ENCODE measurements at places on chromosomes 7 and 10. TPM values are rescaled to one million over a fixed set of nuclear protein-coding genes. Genes with fewer than 3 reads are reported as not detected.

GRCh38 chr10:132270721-132271457 lies 36.9 kb downstream of the STK32C start:
- no peak for DNase-seq

- no peak for DNase-seq
These were observed 1.5 kb downstream of the BZW2 start for GRCh38 chr7:16647435-16647960.

DNA sequence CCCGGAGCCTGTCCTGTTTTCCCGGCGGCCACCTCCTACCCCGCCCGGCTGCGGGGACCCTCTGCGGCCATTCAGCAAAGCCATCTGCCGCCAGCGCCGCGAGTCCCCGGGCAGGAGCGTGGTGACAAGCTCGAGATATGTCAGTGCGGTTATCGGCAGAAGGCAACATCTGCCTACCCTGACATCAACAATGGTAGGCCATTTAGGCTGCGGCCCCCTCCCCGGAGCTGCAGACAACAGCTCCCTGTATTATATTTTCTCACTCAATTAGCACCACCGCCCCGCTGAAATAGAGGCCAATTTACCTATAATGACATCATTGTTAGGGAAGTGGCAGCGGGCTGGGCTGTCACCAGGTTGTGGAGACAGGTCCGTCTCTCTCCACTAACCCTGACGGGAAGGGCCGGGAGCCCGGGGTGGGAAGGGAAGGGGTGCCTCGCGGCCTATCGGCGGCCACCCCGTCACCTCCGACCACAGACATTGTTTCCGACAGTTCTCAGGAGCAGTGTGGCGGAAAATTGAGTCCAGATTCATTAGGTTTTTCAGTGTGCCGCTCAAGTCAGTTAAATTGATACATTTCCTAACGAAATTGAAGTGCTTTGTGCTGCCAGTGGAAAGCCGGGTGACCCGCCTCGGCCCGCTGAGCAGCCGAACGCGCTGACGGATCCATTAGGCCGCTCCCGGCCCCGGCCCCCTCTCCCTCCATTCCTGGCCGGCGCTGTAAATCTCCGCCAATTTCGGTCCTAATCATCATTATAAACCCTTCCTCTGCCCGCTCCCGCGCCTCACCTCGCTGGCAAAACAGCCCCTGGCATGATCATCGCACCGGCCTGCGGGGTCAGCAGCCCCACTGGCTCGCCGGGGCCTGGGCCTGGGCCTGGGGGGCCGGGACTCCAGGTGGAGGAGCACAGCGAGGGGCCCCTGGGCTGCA lies 43.0 kb downstream of the UNCX start:
- no peak for DNase-seq

DNA sequence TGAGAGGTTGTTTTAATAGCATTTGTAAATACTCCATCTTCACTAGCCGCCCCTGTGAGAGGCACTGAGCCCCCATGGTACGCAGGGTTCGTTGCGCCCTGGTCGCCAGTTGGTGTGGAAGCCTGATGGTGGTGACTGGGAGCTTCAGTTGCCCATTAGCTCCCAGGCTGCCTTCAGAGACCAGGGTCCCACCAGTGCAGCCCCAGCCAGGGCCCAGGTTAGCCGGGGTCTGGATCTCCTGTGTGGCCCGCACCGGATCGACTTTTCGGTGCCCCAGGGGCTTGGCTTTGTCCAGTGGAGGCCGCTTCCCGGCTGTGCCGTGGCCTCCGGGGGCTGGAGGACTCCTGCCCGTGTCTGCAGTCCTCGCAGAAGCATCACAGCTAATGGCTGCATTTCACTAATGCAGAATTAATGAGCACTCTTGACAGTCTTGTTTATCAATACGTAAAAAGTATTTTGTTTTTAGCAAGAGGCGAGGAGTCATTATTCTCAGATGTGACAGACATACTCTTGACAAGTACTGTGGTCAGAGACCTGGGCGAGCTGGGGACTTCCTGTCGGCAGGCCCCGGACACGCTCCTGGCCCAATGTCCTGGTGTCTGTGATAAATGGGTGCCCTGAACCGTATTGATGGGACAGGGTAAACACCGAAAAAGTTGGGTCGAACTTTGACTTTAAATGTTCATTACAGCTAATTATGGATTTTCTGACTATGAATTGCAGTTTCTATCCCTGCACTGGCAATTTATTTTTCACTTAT lies 99.8 kb downstream of the NKX6-2 start:
- no peak for DNase-seq

- DNase-seq = no peak
These were observed 51.5 kb upstream of the PIP4K2A start for GRCh38 chr10:22765660-22766547.

GRCh38 chr7:115410434-115410820 lies 488.5 kb downstream of the MDFIC start:
- DNase-seq = no peak

DNA sequence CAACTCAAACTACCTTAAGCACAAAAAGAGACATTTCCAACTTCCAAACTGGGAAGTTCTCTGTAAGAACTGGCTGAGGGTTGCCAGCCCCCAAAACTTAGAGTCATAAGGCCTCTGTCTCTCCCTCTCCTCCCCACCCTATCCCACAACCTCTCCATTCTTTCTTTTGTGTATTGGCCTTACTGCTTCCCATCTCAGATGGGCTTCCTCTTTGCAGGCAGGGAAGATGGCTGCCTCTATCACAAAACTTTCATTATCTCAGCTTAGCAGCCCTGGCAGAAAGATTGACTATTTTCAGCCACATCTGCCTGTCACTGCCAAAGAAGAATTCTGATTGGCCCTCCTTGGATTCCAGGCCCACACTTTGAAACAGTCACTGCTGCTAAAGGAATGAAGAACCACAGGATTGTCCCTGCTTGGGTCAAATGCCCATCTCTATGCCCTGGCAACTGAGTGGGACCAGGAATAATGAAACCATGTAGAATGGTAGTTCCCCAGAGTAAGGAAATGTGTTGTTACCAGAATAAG lies 58.0 kb upstream of the PRKAR2B start:
- DNase-seq = no peak

- no peak for DNase-seq
These were observed 184.5 kb upstream of the DKK1 start for GRCh38 chr10:52129410-52130178.

DNA sequence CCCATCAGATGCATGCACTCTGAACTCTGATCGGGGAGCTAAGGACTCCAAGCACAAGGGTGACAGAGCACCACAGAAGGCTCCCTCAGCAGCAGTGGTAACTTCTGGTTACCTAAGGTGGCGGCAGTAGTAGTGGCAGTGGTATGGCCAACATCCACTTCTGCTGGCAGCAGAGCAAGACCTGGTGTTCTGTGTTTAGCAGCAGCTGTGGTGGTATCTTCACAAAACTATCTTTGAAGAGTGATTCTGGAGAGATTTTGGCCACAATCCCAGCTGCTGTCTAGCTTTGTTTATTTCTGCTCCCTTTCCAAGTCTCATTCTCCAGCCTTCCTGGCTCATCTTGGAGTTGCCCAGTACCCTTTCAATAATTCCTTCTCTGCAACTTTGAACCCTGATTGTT lies 102.4 kb upstream of the LRGUK start:
- DNase-seq = no peak

- no peak for DNase-seq
These were observed 281.8 kb upstream of the HGF start for GRCh38 chr7:82051601-82052000.

GRCh38 chr7:121954803-121955202 lies 81.8 kb downstream of the PTPRZ1 start:
- peak; percentile 11 for DNase-seq

- DNase-seq = no peak
These were observed 69.4 kb downstream of the NOC3L start for GRCh38 chr10:94293354-94293753.

DNA sequence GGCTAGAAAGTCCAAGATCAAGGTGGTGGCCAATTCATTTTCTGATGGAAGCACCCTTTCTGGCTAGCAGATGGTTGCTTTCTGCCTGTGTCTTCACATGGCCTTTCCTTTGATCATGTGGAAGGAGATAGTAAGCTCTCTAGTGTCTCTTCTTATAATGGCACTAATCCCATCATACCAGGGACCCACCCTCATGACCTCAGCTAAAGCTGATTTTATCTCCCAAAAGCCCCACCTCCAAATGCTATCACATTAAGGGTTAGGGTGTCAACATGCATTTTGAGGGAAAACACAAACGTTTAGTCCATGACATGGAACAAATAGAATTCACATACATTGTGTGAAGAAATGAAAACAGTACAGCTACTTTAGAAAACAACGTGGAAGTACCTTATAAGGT lies 100.0 kb downstream of the VPS50 start:
- DNase-seq = no peak

DNA sequence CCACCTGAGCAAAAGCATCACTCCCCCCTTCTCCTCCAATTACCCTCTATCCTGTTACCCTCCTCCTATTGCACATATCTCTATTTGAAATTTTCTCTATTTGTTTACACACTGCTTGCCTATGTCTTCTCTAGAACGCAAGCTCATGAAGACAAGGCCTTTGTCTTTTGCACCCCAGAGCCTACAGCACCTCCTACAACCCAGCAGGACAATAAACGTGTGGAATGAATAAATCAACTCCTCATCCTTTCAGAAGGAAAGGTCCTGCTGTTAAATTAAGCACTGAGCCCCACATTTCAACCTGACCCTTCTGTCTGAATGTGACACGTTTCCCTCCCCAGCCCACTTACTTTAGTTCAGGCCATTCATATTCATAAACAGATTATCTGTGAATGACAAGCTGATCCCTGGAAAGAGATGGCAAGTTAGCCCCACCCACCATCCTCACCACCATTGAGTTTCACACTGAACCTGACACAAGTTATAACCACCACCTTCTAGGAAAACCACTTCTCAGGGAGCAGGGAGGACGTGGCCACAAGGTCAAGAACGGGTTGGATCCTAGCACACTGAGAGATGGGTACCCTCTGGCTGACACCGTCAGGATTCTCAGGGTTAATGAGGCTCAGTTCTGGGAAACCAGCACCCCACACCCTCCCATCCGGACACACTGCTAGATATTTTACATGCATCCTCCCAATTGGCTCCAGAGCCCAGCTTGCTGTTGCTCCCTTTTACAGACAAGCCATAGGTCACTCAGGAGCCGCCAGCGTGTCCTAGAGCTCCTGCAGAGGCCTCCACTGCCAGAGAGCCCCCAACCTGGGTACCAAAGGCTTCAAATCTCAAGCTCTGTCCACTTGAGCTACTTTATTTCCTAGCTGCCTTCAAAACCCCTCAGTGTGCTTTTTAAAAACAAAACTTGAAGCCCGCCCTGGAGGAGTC lies 934 bp downstream of the PRTFDC1 start:
- DNase-seq = no peak

DNA sequence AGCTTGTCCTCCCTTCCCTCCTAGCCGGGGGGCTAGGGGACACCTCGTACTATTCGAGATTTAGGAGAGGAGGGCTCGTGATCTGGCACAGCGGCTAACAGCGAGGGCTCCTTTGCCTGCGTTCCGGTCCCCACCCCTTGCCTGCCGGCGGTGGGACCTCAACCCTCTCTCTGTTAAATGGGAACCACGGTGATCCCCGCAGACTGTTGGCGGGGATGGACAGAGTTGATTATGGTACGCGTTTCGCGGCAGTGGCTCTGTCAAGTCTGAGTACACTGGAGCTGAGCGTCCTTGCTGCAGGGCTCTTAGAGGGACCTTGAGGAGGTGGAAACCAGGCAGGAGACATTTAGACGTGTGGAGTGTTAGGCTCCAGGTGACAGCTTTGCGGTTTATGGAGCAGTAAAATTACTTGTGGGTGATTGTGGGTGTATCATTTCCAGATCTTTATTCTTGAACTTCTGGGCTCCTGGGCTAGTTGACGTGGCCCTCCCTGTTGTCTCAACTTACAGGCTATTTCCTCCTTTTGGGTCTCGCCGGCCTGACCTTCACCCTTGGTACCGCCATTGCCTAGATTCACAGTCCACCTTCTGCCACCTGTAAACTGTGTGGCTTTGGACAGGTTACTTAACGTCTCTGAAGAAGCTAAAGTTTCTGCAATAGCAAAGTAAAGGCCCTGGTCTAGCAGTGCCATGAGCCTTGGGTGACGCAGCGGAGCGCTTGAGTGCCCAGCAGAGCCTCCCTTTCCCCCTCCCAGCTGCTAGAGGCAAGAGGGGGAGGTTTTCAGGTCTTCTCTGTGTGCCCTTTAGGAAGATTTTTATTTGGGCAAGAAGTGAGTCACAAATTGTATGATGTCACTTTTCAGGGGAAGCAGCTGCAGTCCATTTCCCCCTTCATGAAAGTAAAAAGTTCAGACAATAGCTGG lies 739 bp downstream of the CASP7 start:
- DNase-seq = peak; percentile 69

DNA sequence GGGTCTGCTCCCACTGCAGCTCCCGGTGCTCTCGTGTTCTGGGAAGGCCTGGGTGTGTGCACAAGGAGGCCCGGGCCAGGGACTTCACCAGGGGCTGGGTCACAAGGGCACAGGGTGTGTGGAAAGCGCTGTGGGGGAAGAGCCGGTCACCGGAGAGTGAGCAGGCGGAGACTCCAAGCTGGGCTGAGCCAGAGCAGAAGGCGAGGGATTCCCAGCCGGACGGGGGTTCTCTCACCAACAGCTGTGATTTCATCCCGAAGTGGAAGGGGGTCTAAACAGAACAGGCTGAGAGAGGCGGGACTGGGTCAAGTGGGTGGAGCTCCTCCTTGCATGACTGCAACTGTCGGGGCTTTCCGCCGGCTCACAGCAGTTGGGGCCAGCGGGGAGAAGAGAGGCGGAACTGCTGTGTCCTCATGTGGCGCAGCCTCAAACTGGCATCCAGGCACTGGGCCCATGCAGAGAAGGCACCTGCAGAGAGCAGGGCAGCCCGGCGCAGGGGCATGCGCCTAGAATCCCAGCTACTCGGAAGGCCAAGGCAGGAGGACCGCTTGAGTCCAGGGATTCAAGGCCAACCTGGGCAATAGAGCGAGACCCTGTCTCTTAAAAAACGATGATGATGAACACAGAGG lies 7.6 kb upstream of the ORAI2 start:
- no peak for DNase-seq

Gene GIMAP5
- total RNA-seq = not detected

Gene MMD2
- total RNA-seq = not detected

Gene SHH
- total RNA-seq = 0.11 TPM

Gene PHYH
- total RNA-seq = 13.2 TPM

Gene MKX
- total RNA-seq = 2.6 TPM

Gene KCNH2
- total RNA-seq = 1.6 TPM

Gene LAMTOR4
- total RNA-seq = 146 TPM

Gene PKD2L1
- not detected for total RNA-seq

Gene GDF2
- total RNA-seq = not detected

All from PC-3 (cell line).